ENCODE measurements at places on chromosomes 7 and 10.

DNA sequence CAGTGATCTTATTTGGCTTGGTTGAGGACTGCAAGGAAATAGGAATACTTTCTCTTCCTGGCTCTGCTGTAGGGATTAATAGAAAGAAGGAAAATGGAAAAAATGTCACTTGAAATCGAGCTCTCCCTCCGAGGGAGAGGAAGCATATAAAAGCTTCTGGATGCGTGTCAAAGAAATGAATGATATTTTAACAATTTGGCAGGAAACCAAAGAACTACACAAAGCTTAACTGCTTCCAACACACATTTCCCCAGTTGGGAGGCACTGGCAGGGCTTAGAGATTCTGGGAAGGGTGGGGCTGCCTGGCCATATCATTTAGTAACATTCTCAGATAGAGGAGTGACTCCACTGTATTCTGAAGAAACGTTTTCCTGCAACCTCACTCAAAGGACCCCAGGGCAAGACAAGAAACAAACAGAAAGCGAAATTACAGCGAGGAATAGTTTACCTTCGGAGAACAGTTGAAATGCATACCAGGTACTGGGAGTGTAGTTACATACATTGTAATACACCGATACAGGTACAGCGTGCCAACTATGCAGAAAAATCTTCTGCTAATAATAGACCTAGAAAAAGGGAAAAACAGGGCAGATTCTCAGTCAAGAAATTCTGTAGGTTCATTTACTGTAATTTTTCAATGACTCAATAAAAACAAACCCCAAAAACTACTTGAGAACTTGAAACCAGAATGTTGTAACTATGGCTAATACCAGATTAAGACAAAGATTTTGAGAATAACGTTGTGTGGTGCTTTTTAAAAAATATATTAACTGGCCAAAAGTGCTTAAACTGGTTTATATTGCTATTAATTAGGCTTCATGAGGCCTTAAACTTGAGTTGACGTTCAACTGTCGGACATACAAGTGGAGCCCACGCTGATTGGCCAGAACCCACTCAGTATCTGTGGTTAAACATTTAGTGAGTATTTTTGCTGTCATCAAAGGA lies 75.7 kb upstream of the ASAH2 start:
- peak; percentile 81 for DNase-seq

- peak; percentile 47 for DNase-seq
Observed at GRCh38 chr10:31754803-31755624, 173.6 kb downstream of the ARHGAP12 start.

DNA sequence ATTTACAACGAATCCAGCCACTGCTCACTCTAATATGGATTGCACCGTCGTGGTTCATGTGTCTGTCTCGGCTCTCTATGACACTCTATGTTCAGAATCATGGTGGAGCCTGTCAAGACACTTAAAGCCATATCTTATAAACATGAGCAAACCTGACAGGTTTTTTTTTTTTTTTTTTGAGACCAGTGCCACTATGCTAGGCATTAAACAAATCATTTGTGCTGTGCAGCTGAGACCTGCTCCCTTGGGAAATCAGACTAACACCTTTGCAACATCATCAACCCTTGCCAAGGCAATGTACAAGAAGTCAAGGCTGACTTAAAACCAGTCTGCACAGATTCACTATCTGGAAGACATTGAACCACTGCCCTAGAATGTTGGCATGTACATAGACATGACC lies 181.2 kb upstream of the ANK3 start:
- DNase-seq, result no peak

DNA sequence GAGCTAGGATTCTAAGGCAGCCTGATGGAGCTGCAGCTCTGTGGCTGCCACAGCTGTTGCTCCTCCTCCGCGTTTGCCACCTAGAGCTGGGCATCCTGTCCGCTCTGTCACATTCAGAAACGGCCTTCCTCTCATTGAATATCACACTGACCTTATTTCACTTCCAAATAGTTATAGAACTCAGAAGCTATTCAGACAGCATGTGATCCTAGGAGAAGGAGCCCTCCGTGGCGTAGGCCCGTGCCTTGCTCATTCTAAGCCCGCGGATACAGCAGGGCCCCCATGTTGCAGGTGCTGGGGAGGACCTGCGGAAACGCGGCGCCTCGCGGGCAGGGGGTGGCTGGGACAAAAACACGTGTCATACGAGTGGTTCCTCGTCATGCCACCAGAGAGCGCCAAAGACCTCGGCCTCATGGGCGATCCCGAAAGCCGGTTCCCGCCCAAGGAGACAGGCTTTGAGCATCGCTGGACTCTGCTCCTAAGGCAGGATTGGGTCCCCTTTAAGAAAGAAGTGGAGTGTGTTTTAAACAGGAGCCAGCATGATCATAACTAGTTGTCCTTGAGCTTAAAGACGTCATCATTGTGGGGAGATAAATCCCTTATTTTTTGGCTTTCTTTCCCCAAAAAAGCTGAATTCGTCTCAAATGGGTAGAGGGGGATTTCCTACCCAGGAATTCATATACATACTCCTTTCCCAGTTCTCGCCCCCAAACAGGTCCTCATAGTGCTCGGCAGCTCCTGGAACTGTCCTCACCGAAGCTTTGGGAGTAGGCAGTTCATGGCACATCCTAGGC lies 17.9 kb upstream of the FIGNL1 start:
- peak; percentile 71 for DNase-seq

- DNase-seq, result peak; percentile 72
Observed at GRCh38 chr7:81499262-81500116, 270.4 kb downstream of the HGF start.

GRCh38 chr7:47539398-47540052 lies 42.4 kb downstream of the TNS3 start:
- DNase-seq, result peak; percentile 65

DNA sequence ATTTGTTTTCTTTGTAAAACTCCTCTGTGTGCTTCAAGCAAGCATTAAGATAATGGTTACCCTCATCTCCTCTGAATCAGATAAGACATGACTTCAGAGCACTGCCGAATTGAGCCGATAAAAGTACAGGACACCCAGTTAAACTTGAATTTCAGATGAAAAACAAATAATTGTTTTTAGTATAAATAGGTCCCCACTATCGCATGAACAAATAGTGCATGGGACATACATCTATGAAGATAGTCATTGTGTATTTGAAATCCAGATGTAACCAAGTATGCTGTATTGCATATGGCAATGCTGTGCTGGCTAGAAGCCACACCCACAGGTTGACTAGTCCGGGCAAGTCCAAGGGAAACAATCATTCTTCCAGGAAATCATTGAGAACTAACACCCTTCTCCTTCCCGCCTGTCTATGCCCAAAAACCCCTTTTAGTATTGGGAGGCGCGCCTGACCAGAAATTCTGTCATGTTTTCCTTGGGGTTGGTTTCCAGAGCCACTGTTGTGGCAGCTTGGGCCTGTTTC lies 12.6 kb upstream of the FGFR2 start:
- DNase-seq, result no peak

GRCh38 chr7:22675917-22676343 lies 51.1 kb upstream of the IL6 start:
- DNase-seq, result peak; percentile 45

DNA sequence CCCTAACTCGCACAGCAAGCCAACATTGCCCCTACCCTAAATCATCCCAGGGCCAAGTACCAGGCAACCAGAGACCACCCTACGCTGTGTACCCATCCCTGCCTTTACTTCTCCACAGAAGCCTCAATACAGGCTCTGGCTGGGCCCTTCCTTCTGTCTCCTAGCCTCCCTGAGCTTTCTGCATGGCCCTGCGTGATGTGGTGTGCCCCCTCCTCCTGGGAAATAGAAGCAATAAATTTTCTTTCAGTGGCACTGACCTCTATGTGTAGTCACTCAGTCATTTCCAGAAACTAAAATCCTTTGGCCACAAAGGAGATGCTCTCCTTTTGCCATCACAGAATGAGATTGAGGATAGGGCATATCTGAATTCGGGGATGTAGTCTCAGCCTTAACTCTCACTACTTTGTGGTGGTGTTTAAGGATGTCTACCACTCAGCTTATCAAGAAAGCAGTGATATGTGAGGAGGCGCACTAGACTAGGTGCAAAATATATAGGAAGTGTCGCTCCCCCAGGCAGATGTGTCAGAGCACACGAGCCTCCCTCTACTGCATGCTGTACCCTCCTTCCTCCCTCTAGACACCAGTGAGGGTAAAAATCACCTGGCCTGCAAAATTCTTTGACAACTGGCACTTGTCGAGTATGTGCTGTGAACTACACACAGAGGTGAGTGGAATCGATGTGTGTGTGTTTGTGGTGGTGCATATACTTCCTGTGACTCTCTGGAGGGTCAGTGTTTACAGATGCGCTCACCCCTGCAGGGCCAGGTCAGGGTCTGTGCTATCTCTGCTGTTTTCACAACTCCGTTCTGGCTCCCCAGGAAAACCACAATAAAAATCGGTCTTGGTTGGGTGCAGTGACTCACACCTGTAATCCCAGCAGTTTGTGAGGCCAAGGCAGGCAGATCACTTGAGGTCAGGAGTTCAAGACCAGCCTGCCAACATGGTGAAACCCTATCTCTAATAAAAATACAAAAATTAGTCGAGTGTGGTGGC lies 825.9 kb upstream of the IGFBP3 start:
- DNase-seq, result no peak

DNA sequence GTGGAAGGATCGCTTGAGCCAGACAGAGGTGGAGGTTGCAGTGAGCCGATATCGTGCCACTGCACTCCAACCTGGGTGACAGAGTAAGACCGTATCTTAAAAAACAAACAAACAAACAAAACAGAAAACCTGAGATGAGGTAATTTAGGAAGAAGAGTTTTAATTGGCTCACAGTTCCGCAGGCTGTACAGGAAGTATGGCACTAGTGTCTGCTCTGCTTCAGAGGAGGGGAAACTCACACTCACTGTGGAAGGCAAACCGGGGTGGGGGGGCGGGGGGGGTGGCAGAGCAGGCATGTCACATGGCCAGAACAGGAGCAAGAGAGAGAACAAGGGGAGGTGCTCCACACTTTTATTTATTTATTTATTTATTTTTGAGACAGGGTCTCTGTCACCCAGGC lies 5.1 kb downstream of the UBE2D4 start:
- no peak for DNase-seq

DNA sequence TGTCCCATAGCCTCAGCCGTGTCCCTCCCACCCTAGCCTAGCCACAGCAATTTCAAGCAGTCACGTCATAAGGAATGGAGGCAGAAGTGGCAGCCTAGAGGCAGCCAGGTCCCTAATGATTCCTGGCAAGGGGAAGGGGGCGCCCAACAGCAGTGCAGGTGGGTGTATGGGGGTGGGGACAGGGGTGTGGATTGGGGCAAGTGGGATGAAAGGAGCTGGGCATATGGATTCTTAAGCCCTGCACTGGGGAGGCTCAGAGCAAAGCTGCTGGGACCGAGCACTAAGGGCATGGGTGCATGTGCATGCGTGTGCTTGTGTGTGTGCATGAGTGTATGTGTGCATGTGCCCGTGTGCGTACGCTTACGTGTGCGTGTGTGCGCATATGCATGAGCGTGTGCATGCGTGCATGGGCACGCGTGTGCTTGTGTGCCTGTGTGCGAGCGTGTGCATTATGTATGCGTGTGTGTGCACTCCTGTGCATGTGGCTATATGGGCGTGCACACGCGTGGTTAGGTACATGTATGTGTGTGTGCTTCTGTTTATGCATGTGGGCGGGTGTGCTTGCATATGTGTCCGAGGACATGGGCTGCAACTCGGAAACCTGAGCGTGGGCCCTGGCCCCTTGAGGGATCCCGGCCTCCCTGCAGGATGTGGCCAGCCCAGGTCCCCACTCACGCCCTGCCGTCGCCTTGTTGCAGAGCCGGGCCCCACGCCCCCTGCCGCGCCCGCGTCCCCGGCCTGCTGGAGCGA lies 34.1 kb downstream of the SH2B2 start:
- no peak for DNase-seq

DNA sequence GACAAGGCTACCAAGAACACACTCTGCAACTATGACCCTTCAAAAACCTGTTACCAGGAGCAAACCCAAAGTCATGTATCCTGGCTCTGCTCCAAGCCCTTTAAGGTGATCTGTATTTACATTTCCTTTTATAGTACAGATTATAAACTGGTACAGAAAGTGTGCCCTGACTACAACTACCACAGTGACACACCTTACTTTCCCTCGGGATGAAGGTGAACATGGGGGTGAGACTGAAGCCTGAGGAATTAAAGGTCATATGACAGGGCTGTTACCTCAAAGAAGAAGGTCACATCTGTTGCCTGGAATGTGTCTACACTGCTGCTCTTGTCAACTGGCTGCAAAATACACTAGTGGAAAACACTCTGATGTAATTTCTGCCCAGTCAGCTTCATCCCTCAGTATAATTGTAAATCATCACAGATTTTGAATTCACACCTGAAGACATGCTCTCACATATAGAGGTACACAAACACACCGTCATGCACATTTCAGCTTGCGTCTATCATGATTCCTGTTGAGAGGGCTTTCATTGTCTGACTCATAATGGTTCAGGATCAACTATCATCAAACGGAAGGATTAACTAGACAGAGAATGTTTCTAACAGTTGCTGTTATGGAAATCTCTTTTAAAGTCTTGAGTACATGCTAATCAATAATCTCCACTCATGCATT lies 318.3 kb downstream of the NXPH1 start:
- no peak for DNase-seq

DNA sequence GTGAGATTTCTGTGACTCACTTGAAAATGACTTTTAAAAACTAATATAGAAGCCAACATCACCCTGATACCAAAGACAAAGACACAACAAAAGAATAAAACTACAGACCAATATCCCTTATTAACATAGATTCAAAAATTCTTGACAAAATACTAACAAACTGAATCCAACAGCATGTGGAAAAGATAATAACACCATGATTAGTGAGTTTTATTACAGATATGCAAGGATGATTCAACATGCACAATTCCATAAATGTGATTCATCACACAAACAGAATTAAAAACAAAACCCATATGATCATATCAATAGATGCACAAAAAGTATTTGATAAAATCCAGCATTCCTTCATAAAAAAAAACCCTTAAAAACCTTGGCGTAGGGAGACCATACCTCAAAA lies 6.5 kb downstream of the MGAM start:
- DNase-seq, result peak; percentile 38

DNA sequence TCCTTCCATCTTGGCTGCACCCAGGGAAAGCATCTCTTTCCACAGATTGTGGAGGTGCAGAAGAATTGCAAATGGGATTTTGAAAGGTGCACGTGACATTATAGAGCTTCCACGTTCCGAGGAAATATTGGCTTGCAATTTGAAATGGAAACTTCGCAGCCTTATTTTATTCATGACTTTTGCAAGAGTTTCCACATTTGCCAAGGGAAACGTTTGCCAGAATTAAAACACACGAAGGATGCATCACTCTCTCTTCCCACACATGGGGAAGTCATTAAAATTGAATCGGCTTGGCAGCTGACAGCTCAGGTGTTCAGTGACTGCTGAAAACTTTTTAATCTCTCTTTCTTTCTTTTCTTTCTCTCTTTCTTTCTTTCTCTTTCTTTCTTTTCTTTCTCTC lies 475.4 kb upstream of the IGFBP3 start:
- no peak for DNase-seq

GRCh38 chr10:14649739-14650138 lies 125.0 kb downstream of the FAM107B start:
- no peak for DNase-seq
